Activated CD4-positive, alpha-beta memory T cell treated with anti-CD3 and anti-CD28 coated beads, Interleukin-2, amount 10 ng/mL, durations not matched to agents 7 days and 5 days (primary cell): ENCODE measurements at places on chromosomes 13 and 19. TPM values are rescaled to one million over a fixed set of nuclear protein-coding genes. Genes with fewer than 3 reads are reported as not detected.

The ICAM4 gene
- 2.0 TPM for total RNA-seq

The TMEM190 gene
- total RNA-seq = not detected

The SCEL gene
- not detected for total RNA-seq

DNA sequence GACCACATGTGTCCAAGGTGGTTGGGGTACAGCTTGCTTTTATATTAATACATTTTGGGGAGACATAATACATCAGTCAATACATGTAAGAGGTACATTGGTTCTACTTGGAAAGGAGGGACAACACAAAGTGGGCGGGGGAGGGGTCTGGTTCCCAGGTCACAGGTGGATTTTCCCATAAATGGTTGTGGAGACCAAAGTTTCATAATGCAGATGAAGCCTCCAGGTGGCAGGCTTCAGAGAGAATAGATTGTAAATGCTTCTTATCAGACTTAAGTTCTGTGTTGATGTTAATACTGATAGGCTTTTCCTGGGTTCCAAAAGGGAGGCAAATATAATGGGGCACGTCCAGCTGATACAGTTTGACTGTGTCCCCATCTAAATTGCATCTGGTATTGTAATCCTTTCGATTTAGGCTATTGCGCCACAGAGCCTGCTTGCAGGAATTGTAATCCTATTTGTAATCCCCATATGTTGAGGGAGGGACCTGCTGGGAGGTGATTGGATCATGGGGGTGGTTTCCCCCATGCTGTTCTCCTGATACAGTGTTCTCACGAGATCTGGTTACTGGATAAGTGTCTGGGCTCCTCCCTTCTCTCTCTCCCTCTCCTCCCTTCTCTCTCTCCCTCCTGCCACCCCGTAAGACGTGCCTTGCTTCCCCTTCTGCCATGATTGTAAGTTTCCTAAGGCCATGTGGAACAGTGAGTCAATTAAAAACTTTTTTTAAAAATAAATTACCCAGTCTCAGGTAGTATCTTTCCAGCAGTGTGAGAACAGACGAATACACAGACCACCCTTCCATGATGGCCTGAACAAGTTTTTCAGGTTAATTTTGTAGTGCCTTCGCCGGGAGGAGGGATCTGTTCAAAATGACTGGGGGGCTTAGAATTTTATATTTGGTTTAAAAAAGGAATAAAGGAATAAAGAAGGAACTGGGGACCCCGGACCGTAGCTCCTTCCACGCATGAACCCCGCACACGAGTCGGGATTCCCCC is 44.9 kb downstream of the ZNF823 start:
- DNase-seq = no peak

DNA sequence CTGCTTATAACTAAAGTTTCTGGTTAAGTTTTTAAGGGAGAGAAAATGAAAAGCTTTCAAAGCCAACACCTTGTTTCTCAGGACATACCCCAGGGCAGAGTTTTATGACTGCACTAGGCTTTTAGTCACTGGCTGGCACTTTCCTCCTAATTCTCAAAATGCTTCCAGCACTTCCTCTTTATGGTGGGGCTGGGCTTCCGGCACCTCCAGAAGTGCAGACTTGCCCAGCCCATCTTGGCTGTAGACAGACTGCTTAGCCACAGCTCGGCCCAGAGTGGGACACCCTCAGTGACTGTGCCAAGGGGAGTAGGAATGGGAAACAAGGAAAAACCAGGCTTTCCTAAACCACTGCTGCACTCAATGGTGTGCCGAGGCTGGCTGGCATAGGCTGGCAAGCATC is 23.2 kb upstream of the GTF3A start:
- no peak for DNase-seq

DNA sequence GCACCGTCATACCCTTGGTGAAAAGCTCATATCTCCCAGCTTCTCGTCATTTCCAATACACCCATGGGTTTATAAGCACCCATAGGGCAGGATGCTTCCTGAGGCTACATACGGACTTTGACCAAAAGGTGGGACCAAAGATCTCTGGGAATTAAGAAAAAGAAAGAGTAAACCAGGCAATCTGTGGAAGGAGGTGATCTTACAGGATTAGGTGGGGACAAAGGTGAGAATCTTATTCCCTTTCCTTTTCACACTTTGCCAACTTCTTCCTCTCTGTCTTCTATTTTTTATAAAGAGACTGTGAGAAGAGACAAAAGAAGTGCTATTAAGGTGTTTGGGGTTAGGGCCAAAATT is 172.0 kb downstream of the DLEU7 start:
- DNase-seq = no peak

DNA sequence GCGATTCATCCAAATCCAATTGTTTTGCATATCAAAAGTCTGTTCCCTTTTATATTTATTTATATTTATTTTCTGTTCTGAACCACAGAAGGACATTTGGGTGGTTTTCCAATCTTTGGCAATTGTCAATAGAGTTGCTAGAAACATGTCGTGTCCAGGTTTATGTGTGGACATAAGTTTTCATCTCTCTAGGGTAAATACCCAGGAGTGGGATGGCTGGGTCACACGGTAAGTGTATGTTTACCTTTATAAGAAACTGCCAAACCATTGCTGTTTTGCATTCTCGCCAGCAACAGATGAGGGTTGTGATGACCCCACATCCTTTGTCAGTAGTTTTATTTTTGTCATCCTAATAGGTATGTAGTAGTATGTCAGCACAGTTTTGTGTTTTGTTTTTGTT is 12.5 kb downstream of the AP1M1 start:
- no peak for DNase-seq

- no peak for DNase-seq
Measured at GRCh38 chr13:50549221-50549942, 294.1 kb downstream of the DLEU7 start.

- DNase-seq = no peak
Measured at GRCh38 chr19:30873003-30873402, 476.2 kb downstream of the TSHZ3 start.

GRCh38 chr13:94328381-94329041 is 151.0 kb downstream of the DCT start:
- no peak for DNase-seq

DNA sequence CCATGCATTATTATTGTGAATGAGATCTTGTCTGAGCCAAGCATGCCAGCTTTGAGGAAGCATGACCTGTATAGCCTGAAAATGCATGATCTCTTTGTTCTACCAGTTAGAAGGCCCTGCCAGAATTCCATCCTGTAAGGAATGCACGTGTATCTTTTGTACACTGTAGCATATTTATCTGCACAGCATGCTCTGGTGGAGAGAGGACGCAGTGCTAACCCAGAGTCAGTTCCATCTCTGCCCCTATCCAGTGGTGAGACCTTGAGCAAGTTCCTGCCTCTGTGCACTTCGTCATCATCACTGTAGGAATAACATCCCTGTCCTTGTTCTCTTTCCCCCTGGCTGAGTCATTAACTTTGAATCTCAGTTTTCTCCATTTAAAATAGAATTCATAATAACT is 233.8 kb downstream of the SLC7A1 start:
- DNase-seq = no peak

GRCh38 chr13:56351041-56351440 is 789.7 kb upstream of the PRR20A start:
- no peak for DNase-seq

GRCh38 chr19:28134311-28134710 is 1078.6 kb downstream of the UQCRFS1 start:
- no peak for DNase-seq

GRCh38 chr19:2055931-2056836 is 5.1 kb upstream of the MKNK2 start:
- DNase-seq = peak; percentile 59

DNA sequence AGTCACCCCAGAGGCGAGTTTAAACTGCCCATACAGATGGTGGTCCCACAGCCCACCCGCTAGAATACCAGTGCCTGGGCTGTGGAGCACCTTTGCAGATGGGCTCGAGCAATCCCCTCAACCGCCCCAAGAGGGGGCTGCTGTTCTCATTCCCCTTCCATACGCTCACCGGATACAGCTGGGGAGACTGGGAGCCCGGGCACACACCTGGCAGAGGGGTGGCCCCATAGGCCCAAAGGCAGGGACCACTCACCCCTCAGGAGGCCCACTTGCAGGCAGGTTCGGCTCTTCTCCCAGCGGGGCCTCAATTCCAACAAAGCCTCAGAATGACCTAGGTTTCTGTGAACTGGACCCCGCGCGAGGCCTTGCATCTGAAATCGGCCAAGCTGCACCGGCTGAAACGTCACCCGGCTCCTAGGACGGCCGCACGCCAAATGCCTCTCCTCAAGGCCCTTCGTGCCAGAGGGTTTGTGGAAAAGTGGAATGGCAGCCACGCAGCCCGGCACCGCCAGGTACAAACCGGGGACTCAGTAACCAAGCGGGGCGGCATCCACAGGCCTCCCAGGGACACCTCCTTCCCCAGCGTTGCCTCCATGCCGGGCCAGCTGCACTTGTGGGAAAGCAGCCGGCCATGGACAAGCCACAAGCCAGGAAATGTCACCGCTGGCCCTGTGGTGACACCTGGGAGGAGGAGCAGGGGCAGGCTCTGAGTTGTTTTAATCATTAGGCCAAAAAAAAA is 18.7 kb downstream of the MLLT1 start:
- DNase-seq = peak; percentile 36

- peak; percentile 31 for DNase-seq
Measured at GRCh38 chr19:14073925-14074838, 1.6 kb downstream of the MISP3 start.

- no peak for DNase-seq
Measured at GRCh38 chr13:30841154-30841553, 64.9 kb upstream of the MEDAG start.

DNA sequence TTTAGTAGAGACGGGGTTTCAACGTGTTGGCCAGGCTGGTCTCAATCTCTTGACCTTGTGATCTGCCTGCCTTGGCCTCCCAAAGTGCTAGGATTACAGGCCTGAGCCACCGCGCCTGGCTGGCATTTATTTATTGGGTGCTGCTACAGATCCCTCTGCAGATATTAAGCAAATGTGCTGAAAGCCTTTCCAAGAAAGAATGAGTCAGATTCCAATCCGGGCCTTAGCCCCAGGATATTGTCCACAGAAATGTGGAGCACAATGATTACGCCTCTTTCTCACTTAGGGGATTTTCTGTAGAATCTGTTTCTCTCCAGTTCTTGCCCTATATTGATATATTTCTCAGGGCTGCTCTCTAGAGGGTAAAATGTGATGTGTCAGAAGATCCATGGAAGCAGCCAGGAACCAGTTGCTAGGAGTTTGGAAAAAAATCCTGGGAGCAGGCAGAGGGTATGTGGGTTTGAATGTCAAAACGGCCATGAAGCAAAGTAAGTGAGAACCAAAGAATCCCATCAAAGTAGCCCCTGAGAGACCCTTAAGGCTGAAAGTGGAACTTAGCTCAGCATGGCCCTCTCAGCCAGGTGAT is 24.8 kb upstream of the IGFL4 start:
- DNase-seq = no peak

DNA sequence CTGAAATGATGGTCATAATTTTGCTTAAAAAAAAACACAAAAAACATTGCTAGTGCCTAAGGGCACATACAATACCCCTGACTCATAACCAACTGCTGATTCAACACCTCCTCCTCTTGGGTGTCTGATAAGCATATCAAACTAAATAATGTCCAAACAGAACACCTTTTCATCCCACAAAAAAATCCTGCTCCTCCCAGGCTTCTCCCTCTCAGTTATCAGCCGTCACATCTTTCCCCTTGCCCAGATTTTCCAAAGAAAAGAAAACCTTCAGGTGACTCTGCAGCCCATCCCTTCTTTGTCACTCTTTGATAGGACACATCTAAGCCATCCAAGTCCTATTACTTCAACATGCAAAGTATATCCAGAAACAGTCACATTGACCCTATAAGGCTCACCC is 46.9 kb downstream of the ABCC4 start:
- DNase-seq = no peak

DNA sequence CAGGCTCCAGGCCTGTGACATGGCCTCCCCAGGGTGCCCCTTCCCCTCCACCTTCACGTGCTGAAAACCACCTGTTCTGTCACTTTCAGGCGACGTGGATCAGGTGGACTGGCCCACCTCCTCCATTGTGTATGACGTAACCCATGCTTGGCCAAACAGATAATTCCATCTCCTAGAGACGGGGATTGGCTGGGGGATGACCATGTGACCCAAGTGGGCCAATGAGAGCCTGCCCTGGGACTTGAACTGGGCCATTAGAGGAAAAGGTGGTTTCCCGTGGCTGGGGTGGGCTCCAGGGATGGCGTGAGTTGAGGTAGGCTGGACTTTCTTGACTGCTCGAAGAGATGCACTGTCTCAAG is 3.6 kb upstream of the ADAMTSL5 start:
- no peak for DNase-seq

DNA sequence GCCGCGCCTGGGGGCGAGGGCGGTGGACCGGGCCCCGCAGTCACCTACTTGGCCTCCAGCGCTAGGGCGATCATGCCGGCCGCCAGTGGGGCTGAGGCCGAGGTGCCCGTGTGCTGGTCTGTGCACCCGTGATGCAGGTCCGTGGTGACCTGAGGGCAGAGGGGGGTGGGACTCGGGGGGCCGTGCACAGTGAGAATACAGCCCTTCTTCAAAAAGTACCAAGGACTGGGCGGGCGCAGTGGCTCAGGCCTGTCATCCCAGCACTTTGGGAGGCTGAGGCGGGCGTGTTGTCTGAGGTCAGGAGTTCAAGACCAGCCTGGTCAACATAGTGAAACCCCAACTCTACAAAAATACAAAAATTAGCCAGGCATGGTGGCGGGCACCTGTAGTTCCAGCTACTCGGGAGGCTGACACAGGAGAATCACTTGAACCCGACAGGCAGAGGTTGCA is 5.0 kb upstream of the C19orf25 start:
- no peak for DNase-seq

- DNase-seq = no peak
Measured at GRCh38 chr19:55208880-55209692, at the start of gene PTPRH. PTPRH (minus strand) TSS chr19:55209501; CDS start chr19:55209433, 68 bp downstream.

DNA sequence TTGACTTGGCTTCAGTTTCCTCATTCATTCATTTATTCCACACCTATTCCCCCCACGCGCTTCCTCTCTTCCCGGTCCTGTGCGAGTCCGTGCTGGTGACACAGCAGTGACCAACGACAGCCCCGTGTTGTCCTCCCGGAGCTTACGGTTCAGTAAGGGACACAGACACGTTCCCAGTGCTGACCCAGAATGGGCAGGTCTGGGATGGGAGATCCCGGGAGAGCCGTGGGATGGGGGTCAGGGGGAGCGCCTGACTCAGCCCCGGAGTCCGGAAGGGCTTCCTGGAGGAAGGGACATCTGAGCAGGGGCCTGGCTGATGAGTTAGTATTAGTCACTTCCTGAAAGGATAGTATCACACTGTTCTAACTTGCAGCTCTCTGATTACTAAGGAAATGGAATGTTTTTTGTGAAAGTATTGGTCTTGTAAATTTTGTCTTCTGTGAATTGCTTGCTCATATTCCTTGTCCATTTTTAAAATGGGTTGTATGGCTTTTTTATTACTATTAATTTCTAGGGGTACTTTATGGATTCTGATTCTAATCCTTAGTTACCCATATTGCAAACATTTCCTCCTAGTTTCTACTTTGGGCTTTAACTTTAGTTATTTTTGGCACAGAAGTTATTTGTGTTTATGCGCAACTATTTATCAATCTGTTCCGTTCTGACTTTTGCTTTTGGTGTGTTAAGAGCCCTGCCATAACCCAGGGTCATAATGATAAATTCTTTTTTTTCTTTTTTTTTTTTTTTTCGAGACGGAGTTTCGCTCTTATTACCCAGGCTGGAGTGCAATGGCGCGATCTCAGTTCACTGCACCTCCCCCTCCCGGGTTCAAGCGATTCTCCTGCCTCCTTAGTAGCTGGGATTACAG is 708 bp upstream of the ERCC1 start:
- peak; percentile 60 for DNase-seq
